ENCODE measurements at places on chromosomes 1 and 21.

- no peak for DNase-seq
These were observed 279.5 kb downstream of the DUSP10 start for GRCh38 chr1:221462345-221462744.

- DNase-seq: no peak
These were observed 367.5 kb downstream of the TGFB2 start for GRCh38 chr1:218712677-218713076.

DNA sequence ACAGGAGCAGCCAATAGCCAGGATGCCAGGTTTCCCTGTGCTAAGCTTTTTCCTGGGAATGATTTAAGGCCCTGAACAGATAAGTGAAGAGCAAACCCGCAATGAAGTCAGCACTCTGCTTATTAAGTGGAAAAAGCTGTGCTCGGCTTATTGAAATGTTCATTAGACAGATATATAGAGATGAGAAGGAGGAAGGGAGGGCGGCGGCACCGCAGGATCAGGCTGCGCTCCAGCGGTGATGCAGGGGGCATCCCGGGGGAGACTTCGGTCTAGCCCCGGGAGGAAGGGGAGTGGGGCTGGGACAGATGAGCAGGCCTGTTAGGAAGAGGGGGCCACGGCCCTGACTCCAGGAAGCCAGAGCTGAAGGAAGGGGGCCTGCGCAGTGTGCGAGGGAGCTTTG is 115.0 kb downstream of the TMEM53 start:
- DNase-seq: no peak

GRCh38 chr1:98766255-98766654 is 104.7 kb downstream of the SNX7 start:
- no peak for DNase-seq

DNA sequence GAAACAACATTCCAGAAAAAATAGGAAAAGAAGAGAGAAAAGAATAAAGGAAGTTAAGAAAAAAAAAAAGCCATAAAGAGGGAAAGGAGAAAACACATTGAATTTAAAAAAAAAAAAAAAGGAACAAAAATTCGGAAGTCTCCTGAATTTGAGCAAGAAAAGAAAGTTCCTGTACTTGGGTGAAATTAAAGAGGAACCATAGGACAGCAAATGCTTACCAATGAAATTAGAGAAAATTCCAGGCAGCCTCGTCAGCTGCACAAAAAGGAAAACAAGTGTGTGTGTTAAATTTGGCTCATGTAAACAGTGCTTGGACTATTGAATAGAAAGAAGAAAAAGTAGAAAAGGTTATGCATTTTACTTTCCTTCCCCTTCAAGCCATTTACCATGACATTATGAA is 4.9 kb downstream of the IL12RB2 start:
- DNase-seq: no peak

DNA sequence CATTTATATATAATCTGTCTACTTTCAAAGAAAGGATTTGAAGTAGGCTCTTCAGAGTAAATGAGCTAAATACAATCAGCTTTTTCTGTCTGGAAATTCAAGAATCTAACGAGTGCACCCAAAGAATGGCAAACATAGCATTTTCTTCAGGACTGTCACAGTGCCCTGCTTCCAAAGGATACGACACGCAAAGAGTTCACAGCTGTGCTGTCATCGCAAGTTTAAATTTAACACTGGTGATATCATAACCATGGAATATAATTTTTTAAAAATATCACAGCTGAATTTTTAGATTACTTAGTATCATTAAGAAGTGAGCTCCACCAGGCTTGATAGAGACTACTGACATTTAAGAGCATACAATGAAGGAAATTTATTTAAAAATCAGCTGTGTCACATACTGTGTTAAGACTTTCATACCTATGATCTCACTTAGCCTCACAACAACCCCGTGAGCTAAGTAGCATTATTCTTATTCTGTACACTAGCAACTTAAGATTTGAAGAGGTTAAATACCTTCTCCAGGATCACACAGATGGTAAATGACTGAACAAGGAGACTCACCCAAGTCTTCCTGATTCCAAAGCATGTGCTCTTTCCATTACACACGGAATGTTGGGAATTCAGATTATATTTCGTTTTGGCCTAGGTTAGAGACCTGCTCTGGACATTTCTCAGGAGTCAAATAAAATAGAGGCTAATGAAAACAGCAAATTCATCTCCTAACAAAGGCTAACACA is 46.2 kb upstream of the PRRX1 start:
- no peak for DNase-seq

GRCh38 chr1:197619008-197619640 is 156.2 kb downstream of the DENND1B start:
- DNase-seq: no peak

DNA sequence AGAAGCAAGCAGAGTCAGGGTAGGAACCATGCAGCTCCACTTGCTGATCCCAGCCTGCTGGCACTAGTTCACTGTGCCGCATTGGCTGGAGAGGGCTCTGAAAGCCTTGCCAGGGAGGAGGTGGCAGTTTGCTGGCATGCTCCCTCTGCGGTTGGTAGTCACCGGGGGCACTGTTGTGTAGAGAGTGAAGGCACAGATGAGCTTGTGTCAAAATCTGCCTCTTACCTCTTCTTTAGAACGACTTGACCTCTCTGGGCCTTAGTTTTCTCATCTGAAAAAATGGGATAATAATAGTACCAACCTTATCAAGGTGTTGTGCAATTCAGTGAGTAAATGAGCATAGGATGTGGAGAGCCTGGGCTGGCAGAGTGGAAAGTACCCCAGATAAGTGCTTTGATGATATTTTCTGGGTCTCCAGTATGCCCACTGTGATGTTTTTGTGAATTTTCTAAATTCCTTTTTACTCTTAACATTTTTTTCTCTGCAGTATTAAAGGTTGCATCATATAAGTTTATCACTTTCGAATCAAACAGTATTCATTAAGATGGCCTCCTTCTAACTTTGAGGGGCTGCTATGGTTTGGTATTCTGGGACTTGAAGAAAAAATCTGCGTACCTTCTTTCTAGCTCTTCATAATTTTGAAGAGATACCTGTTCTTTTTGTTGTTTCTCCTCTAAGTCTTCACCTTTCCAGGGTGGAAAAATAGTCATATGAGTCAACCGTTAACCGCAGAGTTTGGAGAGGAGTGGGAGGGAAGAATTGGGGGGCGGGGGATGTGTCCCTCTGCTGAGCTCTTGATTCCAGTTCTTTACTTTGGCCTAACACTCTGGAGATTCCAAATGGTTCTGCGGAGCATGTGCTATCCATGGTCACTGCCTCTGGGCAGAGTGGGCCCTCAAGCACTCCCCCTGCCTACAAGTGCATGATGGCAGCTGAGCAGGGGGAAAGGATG is 26.8 kb downstream of the SZRD1 start:
- DNase-seq: no peak

GRCh38 chr21:41805038-41805437 is 38.2 kb upstream of the RIPK4 start:
- no peak for DNase-seq

- DNase-seq: peak; percentile 13
These were observed 149.0 kb downstream of the IGSF21 start for GRCh38 chr1:18256282-18257235.

Measured in hepatic stellate cell (primary cell).